ENCODE measurements at places on chromosomes 5 and 9.

GRCh38 chr5:127746756-127747155 lies 43.6 kb downstream of the CCDC192 start:
- no peak for DNase-seq

DNA sequence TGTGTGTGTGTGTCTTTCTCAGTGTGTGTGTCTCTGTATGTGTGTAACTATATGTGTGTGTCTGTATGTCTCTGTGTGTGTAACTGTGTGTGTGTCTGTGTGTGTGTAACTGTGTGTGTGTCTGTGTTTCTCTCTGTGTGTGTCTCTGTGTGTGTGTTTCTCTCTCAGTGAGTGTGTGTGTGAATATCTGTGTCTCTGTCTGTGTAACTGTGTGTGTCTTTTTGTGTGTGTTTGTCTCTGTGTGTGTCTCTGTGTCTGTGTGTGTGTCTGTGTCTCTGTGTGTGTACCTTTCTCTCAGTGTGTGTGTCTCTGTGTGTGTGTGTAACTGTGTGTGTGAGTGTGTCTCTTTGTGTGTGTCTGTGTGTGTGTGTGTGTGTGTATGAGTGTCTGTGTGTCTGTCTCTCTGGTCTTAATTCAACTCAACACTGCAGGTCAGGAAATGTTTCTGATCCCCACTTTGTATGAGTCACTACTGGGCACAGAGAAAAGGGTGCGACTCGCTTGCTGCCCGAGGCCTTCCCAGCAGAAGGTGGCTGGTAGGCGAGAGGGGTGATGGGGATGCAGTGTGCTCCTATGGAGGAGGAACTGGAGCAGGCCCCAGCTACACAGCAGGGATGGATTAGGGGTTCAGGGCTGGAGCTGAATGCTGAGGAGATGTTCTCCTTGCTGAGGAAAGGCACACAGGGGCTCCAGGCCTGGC lies 52.1 kb downstream of the NSG2 start:
- no peak for DNase-seq

DNA sequence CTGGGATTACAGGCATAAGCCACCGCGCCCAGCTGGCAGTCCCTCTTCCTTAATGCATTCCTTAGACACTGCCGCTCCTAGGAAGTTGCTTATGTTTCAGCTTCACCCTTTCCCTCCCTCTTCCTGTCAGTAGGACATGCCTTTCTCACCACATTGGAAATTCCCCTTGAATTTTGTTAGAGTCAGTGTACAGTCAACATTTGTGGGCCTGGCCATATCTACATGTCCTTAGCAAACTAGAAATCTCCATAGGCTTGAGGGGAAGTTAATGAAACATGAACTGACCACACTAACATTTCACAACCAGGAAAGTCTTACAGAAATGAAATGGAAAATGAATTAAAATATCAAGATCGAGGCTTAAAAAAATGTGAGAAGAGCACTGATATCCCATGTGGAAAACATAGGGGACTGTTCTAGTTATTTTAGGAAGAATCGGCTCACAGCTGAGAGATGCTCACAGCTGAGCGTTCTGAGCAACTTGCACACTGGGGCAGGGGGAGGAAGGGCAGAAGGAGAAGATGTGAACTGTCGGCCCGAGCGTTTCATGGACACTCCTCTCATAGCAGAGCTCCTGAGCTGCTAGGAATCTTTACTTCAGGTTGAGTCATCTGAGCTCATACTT lies 21.1 kb upstream of the LVRN start:
- DNase-seq = no peak

GRCh38 chr5:133704411-133704810 lies 92.1 kb upstream of the FSTL4 start:
- no peak for DNase-seq

DNA sequence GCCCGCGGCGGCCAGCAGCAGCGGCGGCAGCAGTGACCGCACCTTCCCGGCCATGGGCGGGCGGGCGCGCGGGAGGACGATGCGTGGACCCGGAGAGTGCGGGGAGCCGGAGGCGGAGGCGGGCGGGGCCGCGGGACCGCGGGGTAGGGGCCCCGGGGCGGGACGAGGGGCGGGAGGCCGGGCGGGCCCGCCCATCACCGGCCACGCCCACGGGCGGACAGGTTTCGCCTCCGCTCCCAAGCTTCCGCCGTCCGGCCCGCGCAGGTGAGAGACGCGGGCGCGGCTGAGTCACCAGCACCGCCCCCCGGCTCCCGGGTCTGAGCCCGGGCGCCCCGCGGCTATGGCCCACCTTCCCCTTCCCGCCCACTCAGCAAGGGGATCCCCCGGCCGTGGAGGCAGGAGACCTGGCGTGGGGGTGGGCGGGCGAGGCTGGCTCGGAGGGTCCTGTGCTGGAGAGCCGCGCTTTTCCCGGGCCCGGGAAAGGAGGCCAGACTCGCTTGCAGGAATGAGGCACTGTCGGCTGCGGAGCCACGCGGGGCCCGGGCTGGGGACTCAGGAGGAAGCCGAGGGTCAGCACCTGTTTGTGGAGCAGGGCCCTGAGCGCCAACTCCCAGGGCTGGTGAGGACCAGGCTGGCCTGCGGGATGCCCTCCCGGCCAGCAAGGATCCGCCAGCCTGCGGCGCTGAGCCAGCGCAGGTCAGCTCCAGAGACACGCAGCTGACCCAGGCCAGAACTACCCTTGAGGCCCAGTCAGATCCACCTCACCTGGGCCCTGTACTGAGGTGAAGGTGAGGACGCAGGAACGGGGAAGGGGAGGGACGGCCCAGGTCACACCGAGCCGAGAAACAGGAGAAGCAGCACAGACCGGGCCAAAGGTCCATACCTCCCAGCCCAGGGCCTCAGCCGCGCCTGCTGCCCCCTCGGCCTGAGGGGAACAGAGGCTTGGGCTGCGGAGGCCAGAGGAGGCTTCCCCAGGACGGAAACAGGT lies at the start of gene ENTPD2:
Gene ENTPD2 (minus strand): TSS at position 118 of the 988 bp plus-strand sequence. CDS start 64 bp downstream, at position 54.
- DNase-seq = peak; percentile 22

GRCh38 chr9:115694991-115695390 lies 458.6 kb upstream of the PAPPA start:
- no peak for DNase-seq

DNA sequence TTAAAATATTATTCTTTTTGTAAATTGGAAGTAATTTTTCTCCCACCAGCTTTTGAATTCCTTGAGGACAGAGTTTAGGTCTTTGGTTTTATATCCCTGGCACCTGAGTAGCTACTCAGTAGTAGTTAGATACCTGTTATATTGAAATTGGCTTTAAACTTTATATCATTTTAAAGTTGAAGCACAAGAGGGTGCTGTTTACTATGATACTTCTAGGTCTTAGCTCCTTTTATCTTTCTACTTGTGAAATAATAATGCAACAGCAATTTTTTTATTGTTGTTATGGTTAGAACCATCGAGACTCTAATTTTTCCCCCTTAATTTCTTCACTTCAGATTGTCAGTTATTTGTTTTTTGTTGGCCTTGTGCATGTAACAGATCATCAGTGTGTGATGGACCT lies 46.3 kb downstream of the AP3S1 start:
- peak; percentile 7 for DNase-seq

- no peak for DNase-seq
Measured at GRCh38 chr5:9834871-9835770, 205.0 kb upstream of the TAS2R1 start.

- peak; percentile 39 for DNase-seq
Measured at GRCh38 chr5:147887026-147887627, 8.6 kb downstream of the SCGB3A2 start.

DNA sequence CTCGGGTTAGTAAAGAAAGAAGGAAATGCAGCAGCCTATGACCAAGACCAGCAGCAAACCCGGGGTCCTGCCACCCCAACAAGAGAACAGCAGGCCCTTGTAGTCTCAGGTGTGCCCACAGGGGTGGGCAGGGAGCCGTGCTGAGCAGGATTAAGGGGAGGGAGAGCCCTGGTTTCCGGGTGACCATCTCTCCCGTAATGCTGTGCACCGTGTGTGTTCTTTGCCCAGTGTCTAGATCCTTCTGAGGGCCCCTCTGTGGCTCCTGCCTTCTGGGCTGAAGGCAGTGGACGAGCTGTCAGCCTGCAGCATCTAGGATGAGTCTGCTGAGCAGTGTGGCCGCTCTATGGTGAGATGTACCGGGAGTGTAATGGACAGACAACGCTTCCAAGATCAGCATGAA lies 12.7 kb upstream of the PLEKHG4B start:
- no peak for DNase-seq

GRCh38 chr5:175698401-175699115 lies 40.7 kb downstream of the HRH2 start:
- no peak for DNase-seq

Data from NCI-H1105 treated with DMSO at 0.1 percent for 48 hours (cell line).